ENCODE measurements at places on chromosomes 11 and 22. TPM values are rescaled to one million over a fixed set of nuclear protein-coding genes. Genes with fewer than 3 reads are reported as not detected.

GRCh38 chr11:72483412-72484186 is 49.3 kb upstream of the CLPB start:
- no peaks in the 10 kb centered on the region for H3K36me3 ChIP-seq
- DNase-seq = no peak
- H3K4me1 ChIP-seq = no peaks in the 10 kb centered on the region
- no peak overlapping the region for H3K27ac ChIP-seq
- H3K4me3 ChIP-seq = no peak overlapping the region

- H3K4me1 ChIP-seq = no peaks in the 10 kb centered on the region
- DNase-seq = no peak
- H3K4me3 ChIP-seq = no peak overlapping the region
- H3K36me3 ChIP-seq = no peaks in the 10 kb centered on the region
Observed at GRCh38 chr22:20628081-20628939, 120.9 kb downstream of the MED15 start.

- DNase-seq = no peak
- H3K27me3 ChIP-seq = no peaks in the 10 kb centered on the region
- peaks cover 22% of the 10 kb centered on the region for H3K4me1 ChIP-seq
- H3K27ac ChIP-seq = peak overlapping the region; percentile 12
- H3K36me3 ChIP-seq = no peaks in the 10 kb centered on the region
- H3K4me3 ChIP-seq = no peak overlapping the region
Observed at GRCh38 chr11:124760806-124761205, 1.3 kb downstream of the ESAM start.

Gene LARGE1
- total RNA-seq = 27.3 TPM

Gene CRYAB
- total RNA-seq = 20.6 TPM

Gene KCNJ11
- 1.4 TPM for total RNA-seq

Gene KRTAP5-11
- total RNA-seq = not detected

Measured in testis (tissue), 5 donors.